ENCODE measurements at places on chromosomes 3 and 15.
A peak's percentile ranks its signal among the peaks of the same experiment; 100 is the strongest.

DNA sequence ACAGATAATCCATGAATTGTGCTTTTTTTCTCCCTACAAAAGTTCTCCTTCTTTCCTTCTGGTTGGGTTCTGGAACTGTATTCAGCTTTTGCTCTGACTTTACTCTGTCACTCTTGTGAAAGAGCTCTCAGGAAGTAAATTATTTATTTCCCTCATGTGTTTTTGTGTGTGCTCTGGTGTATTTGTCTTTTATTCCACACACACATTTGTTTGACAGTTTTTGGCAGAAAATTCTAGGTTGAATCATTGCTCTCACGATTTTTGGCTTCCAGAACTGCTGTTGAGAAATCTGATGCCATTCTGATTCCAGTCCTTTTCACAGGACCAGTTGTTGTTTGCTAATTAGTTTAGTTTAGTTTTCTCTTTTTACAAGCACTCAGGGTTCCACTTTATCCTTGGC is 172.8 kb downstream of the PLCH1 start:
- no peak for DNase-seq

DNA sequence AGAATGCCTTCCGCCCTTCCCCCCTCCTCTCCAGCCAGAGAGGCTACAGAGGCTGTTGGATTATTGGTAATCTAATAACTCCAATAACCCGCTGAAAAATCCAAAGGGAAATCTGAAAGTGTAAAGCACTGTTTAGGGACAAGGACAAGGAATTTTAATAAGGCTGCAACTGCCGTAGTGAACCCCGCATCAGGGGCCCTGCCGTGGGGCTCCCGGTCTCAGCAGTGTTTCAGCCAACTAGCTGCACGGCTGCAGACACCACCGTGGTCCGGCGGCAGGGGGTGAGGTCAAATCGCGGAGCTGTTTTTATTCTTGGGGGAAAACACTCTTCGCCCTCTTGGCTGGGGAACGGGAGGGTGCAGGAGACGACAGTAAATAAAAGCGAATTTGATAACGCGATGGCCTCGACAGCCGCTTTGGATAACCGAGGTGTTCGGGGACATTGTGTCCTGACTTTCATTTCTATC is 6.1 kb downstream of the BCL6 start:
- DNase-seq, result peak; percentile 16

DNA sequence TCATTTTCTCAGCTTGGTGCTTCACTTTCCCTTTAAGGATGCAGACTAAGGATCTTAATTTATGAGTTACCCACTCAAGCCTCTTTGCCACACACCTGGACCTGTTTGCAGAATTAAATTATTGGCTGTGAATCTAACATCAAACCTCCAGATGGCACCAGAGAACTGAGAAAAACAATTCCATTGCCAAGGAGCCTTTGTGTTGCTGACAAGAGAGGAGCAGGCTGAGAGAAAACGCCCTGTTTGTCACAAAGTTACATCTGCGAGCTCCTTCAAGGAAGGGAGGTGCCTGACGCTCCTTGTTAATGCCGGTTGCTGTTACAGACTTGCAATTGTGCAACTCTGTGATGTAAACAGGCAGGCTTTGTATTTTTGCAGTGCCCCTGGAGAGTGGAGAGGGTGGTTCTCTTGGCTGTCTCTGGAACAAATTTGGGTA is 36.3 kb upstream of the TMC3 start:
- DNase-seq, result no peak

DNA sequence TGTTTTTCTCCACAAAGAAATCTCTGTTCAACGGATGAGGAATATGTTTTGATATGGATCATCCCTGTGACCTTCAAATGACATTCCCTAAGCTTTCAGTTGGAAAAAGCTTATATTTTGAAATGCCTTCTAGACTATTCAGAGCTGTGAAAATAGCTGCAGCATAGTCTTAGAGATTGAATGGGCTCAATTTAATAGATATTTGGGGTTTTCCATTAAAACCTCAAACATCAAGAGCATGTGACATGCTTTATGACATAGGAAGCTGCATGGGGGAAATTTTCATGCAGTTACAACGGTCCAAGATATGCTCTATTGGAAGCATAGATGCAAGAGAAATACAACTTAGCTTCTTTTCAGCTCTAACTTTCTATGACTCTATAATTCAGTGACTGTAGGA is 102.8 kb downstream of the LSAMP start:
- no peak for DNase-seq

- no peak for DNase-seq
These were observed 14.3 kb upstream of the SRP14 start for GRCh38 chr15:40053079-40053830.

DNA sequence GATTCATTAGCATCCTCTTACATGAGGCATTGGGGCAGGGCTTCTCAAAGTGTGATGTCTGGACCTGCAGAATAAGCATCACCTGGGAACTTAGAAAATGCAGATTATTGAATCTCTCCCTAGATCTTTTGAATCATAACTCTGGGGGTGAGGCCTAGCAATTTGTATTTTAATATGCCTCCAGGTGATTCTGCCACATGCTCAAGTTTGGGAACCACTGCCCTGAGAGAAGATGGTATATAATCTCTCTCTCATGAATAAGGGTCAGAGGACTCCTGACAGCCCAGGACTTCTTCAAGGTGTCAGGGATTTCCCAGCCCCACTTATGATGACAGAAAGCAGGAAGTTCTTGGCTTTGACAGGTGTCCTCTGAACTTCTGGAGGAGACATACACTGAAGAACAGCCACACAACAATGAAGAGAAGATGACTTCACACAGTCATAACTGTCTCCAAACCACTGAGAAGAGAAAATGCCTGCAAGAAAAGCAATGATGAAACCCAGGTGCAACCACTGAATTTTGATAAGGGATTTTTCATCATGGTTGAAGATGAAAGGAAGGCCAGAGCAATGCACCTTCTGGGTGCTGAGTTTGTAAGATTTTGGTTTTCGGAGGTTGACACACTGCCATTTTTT is 211.9 kb upstream of the MRPL3 start:
- DNase-seq, result no peak

GRCh38 chr3:130316169-130316568 is 29.3 kb upstream of the COL6A5 start:
- no peak for DNase-seq

- DNase-seq, result no peak
These were observed 245.0 kb upstream of the ADAMTS9 start for GRCh38 chr3:64932666-64933342.

GRCh38 chr3:35320646-35321407 is 318.5 kb upstream of the ARPP21 start:
- no peak for DNase-seq

DNA sequence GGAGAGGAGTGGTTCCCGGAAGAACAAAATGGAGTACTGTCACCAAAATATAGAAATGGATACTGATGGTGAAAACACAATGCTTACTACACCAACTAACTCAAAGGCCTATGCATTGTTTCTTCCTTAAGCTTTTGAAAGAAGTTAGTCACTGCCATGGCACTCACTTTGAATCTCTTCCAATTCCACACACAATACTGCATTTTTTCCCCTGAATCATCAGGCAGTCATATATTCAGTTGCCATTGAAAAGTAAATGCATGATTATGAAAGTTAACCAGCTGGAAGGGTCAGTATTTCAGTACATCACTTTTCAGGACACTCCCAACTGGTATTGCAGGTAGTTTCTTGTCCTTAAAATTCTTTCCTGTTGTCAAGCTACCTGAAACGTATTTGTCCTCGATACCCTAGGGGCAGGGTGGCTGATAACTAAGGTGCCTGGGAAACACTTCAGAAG is 9.0 kb upstream of the LRRFIP2 start:
- no peak for DNase-seq

All from activated CD4-positive, CD25-positive, alpha-beta regulatory T cell (primary cell).